T-helper 1 cell (primary cell): ENCODE measurements at places on chromosomes 12 and 14.

DNA sequence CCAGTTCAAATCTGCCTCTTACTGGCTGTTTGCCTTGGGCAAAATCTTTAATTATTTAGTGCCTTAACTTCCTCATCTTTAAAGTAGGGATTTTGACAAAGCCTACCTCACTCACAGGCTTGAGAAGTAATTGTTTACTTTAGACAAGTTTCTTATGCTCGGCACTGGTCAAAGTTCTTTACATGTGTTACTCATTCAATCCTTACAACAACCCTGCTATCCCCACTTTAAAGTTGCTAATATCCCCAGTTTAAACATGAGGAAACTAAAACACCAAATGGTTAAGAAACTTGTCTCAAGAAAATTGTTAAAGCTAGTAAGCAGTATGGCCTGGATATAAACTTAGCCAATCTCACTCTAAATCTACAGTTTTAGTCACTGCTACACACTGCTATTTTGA lies 204.0 kb upstream of the AVPR1A start:
- DNase-seq = no peak

- no peak for DNase-seq
These were observed 291.8 kb upstream of the G2E3 start for GRCh38 chr14:30267141-30267540.

DNA sequence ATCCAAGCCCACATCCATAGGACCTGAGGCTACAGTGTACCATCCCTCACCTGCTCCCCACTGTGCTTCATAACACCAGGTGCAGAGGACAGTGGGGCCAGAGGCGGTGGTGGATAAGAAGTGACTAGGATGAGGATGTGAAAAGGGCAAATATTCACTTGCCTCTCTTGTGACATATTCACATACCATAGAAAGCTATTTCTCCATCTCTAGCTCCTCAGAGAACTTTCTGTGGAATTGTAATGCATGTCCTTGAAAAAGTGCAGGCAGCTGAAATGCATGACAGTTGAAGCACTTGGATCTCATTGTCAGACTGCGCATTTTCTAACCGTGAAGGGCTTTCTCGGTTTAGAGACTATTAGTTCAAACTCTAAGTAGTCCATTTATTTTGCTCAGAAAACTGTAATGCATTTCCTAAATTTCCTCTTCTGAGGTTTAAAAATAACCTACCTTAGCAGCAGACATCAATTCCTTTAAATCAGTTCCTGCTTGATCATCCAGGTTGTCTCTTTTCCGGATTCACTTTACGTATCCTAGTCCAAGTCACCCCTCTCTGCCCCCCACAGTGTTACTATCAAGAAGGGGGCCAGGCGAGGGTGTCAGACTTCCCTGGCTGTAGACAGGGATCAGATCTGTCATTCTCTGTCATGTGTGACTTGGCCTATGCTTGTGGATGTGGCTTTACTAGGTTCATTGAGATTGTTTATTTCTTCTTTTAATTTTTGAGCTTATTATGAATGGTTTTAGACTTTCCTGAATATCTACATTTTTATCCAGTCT lies 984.0 kb upstream of the TMEM132C start:
- DNase-seq = no peak

DNA sequence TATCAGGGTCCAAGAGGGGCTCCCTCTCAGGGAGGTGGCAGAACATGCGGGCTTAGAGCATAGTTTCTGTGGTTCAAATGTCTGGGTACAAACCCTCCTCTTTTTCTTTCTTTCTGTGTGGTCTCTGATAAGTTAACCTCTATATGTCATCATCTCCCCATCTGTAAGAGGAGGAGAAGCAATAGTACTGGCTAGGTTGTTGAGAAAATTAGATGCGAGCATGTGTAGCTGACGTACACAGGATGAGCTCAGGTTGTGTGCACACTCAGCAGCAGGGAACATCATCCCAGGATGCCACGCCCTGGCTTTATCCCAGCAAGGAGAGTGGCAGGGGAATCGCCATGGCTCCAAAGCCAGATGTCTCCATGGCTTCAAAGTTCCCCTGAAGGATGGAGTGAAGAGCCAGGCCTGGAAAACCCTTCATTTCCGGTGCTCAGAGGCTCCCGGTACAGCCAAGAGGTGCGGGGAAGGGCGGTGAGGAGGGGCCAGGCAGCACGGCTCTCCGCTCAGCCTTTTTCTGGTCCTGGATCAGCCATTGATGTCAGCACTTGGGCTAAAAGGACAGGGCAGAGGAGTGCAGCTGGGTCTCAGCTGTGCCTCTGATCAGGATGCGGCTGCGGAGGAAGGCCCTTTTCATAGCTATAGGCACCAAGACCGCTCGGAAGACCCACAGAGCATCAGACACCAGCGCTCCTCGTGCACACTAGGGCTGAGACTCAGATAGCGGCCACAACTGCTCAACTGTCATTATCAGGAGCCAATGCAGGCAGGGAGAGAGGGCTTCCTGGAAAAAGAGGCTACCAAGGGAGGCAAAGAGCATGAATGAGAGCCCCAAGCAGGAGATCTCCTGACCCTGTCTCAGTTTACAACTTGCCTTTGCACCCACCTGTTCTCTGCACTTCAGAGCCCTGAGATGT lies 41.5 kb downstream of the ARL6IP4 start:
- DNase-seq = no peak

- DNase-seq = peak; percentile 17
These were observed 597 bp downstream of the MLF2 start for GRCh38 chr12:6752167-6752920.

DNA sequence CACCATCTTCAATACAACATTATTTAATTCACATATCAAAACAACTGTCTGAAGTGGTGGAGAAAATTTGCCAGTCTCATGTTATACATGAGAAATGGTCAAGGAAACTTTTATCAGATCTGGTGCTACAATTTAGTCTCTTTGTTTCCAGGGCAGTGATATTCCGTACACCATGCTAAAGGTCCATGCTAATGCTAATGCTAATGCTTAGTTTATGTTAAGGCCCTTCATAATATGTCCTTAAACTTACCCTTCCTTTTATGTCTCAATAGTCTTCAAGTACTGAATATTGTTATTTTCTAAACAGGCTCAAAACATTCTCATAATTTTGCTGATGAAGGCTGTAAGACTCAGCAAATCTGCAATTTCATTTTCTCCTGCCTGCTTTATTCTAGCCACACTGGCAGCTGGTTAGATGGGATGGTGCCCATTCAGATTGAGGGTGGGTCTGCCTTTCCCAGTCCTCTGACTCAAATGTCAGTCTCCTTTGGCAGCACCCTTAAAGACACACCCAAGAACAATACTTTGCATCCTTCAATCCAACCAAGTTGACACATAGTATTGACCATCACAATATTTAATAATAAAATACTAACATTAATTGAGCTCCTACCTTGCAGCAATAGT lies 59.8 kb downstream of the TMEM117 start:
- no peak for DNase-seq

GRCh38 chr12:54386403-54387113 lies 2.0 kb upstream of the ZNF385A start:
- no peak for DNase-seq

- no peak for DNase-seq
These were observed 1337.4 kb downstream of the FSCB start for GRCh38 chr14:43169722-43170121.

DNA sequence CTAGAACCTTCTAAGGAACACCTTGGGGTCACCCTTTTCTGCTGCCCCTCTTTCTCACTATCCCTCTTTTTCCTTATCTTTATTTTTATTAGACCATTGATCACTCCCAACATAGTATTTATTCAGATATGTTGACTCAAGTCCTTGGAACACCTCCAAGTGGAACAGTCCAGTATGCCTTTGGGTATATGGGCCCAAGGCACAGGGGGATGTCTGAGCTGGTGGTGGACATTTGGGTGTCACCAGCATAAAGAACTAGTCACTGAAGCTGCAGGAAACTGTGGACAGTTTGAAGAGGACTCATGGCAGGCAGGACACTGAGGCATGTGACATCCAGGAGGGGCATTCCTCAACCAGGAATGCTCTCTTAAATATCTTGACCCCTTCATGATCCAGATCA lies 105.6 kb downstream of the VEZT start:
- no peak for DNase-seq

- DNase-seq = no peak
These were observed 21.8 kb downstream of the AHNAK2 start for GRCh38 chr14:104956290-104956890.

GRCh38 chr14:95689441-95689840 lies 3.2 kb downstream of the TCL1B start:
- DNase-seq = no peak

GRCh38 chr12:96719660-96720362 lies 187.2 kb upstream of the NEDD1 start:
- no peak for DNase-seq

GRCh38 chr12:47813511-47814196 lies 6.0 kb downstream of the HDAC7 start:
- DNase-seq = no peak

GRCh38 chr14:102418169-102418852 lies 55.6 kb downstream of the TECPR2 start:
- DNase-seq = no peak

DNA sequence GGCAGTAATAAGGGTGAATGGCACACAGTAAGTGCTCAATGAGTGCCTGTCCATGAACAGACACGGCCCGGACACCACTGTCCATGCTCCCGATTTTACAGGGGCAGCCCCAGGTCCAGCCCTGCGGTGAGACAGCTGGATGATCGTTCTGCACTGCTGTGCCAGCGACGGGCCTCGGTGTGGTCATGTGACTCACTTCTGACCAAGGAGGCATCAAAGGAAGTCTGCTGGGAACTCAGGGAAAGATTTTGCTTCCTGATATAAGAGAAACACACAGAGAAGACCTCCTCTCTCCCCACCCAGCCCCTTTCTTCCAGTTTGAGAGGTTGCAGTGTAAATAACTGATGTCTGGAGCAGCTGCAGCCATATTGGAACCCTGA lies 126.6 kb downstream of the SCARB1 start:
- DNase-seq = no peak

GRCh38 chr12:59699421-59700152 lies 103.8 kb downstream of the SLC16A7 start:
- no peak for DNase-seq

DNA sequence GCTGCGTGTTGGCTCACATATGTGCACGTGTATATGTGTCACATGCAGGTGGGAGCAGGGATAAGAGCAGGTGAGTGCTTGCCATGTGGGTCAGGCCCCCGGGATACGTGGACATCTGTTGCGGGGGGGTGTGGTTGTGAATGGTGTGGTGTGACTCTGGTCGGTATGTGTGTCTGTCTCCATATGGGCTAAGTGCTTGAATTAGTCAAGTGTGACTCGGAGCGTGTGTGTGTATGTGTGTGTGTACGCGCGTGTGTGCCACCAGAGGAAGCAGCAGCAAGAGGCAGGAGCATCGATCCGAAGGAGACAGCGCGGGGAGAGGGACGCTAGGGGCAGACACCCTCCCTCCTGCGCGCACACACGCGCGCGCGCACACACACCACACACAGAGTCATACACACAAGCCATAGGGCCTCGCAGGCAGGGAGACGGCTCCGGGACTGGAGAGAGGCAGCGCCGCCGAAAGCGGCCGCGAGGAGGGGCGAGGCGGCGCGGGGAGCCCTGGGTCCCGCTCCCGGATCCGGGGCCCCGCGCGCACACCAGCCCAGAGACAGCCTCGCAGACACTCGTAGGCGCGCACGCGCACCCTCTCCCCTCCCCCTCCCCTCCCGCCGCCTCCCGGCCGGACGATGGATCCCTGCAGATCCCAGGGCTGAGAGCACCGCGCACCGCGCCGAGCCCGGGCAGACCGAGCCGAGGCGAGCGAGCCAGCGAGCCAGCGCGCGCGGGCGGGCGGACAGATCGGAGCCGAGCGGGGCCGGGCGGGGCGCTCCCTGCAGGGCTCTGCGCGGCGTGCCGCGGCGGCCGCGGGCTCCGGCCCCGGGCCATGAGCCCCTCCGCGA lies at the start of gene ASIC1:
ASIC1 (plus strand) TSS at position 597 of the 842 bp plus-strand sequence. CDS start 1,171 bp downstream, outside the sequence.
- peak; percentile 50 for DNase-seq

GRCh38 chr12:38508246-38508645 lies 191.7 kb downstream of the ALG10B start:
- no peak for DNase-seq

DNA sequence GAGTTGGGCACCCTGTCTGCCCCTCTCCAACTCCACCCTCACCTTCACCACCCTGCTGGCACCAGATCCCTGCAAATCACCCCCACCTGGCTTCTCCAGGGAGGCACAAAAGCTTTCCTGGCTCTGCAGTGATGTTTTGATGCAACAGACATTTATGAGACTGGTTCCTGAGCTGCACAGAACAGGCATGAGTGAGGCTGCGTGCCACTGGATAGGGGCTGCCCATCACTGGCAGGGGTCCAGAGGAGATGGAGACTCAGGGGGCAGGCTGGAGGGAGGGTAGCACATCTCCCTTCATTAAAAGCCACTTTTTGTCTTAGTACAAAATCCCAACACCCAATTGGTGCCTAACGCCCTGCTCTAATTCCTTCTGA lies 17.3 kb upstream of the ZDHHC22 start:
- DNase-seq = no peak

DNA sequence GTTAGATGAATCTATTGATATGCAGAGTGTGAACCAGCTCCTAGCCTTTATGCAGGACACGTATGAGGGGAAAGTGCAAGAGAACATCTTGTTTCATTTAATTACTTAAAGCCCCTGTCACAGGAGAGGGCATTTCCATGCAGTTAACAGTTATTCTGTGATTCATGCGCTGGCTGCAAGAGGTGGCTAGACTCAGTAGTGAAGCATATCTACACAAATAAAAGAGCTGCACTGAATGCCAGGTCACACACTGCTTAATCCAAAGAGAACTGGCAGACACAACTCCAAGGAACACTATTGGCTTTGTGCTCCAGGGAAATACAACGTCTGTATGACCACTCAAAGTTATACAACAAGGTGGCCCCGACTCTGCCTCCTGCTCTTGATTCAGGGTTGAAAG lies 394.1 kb downstream of the C12orf75 start:
- DNase-seq = no peak

GRCh38 chr14:90726656-90727055 lies 89.6 kb downstream of the TTC7B start:
- DNase-seq = no peak

DNA sequence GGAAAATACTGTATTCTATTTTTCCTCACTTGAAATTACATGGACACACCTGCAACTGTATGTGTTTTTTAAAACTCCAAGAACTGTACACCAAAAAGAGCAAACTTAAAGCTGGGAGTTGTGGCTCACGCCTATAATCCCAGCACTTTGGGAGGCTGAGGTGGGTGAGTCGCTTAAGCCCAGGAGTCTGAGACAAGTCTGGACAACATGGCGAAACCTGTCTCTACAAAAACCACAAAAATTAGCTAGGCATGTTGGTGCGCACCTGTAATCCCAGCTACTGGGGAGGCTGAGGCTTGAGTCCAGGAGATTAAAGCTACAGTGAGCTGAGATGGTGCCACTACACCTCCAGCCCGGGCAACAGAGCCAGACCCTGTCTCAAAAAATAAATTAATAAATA lies 95.9 kb downstream of the SINHCAF start:
- no peak for DNase-seq

- no peak for DNase-seq
These were observed 37.5 kb downstream of the ZFHX2 start for GRCh38 chr14:23513818-23514643.
